ENCODE measurements at places on chromosomes 2 and 18.

GRCh38 chr2:69731147-69731970, 10.6 kb upstream of the ANXA4 start:
- DNase-seq: no peak

DNA sequence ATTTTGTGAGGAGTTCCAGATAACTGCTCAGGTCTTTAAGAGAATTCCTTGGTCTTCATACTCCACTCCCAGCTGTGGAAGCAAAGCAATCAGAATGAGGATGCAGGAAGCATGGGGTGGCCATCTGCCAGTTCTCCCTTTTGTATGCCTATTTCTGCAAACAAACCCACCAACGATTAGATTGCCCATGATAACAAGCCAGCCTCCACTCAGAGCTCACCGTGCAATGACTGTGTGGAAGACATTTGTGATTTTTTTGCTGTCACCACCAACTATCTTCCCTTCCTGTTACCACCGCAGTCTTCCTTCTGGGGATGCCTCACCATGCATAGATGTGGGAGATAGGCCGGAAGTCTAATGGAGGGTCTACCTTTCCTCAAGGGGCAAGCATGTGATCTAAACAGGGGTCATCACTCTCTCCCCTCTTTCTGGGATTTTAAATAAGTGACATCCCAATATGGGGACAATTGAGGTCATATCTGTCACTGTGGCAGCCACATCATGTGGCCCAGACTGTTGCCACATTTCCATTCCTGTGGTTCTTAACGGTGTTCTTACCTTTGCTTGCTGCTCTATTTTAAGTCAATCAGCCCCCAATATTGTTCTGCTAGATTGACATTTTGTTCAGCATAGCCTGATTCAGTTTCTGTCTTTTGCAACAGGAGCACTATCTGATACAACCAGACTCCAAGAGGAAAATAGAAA, 4.4 kb downstream of the AFF3 start:
- no peak for DNase-seq

DNA sequence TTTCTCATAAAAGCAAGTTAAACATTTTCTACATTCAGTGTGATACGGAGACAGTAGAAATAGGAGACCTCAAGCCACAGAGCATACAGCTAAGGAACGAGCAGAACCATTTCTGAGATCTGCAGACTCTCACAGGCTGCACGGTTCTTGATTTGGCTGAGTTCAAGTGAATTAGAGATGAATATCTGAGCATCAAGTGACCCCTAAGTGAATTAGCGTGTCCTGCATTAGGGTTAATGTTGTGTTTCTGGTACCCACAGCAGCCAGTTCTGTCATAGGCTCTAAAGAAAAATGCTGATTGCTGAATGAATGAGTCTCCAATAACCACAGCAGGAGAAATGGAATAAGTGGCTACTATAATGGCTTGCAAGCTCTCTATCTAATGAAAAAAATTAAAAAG, 265.9 kb upstream of the SYT4 start:
- no peak for DNase-seq

DNA sequence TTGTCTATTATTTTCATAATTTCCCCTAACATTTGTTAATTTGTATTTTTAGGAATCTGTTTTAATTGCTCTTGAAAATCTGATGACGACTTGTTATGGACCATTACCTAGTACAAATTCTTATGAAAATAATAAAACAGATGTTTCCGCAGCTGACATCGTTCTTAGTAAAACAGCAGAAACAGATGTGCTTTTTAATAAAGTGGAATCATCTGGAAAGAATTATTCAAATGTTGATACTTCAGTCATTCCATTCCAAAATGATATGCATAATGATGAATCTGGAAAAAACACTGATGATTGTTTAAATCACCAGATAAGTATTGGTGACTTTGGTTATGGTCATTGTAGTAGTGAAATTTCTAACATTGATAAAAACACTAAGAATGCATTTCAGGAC, 69.9 kb downstream of the PMS1 start:
- DNase-seq: peak; percentile 61

DNA sequence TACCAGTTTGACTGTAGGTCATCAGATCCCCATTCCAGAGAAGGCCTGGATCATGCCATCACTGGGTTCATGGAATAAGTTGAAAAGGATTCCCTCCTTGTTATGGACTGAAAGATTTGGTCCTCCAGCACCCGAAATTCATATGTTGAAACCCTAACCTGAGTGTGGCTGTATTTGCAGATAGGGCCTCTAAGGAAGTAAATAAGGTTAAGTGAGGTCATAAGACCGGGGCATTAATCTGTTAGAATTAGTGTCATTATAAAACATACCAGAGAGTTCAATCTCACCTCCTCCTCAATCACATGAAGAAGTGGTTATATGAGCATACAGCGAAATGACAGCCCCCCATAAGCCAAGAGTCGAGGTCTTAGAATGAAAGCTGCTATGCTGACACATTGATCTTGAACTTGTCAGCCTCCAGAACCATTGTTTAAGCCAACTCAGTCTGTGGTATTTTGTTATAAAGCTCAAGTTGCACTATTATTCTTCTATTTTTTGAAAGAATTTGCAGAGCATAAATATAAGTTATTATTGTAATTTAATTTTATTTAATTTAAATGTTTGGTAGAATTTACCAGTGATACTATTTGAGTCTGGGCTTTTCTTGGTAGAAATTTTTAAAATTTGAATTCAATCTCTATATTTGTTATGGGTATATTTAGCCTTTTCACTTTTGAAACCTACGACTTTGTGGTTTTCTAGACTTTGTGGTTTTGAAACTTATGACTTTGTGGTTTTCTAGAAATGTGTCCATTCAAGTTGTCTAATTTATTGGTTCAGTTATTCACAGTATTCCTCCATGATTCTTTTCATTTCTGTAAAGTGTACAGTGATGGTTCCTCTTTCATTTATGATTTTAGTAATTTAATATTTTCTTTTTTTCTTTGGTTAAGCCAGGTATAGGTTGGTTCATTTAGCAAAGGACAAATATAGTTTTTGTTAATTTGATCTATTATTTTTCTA, 1206.7 kb upstream of the CDH2 start:
- no peak for DNase-seq

GRCh38 chr2:127166231-127166860, 53.8 kb downstream of the CYP27C1 start:
- DNase-seq: no peak

DNA sequence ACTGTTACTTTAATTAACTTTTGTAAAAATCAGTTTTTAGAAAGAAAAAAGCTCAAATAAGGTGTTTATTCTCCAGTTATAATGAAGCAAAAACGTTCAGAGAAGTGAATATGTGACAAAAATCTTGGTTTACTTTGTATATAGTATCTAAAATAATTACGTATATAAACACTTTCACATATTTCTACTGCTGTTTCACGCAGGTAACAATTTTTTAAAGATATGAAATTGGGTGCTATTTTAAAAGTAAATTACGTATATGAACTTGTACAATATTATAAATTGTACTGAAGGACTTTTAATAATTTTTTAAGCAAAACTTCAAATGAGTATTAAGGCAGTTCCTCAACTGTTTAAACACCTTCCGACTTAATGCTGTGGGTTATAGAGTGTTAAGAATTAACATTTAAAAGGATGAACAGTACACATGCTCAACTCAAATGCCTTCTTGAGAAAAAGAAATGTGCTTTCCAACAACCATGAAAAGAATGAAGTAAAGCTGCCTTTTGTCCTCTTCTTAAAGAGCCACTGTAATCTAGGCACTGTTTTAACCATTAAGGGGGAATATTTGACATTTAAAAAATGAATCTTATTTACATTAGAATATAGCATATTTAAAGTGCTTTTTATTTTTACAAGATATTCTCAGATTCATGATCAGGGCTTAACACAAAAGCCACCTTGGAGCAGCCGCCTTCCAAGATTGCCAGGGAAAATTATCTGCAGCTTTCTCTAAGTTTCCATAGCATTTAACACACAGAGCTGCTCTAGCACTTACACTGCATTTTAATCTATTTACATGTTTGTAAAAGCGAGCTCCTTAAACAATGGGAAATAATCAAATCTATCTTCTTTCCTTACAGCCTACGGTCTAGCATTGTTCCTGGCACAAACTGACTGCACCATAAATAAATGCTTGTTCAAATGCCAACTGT, 56.5 kb upstream of the CDKL4 start:
- DNase-seq: no peak

- DNase-seq: no peak
Observed at GRCh38 chr2:238716585-238716984, 131.3 kb upstream of the TWIST2 start.

GRCh38 chr18:26089293-26090129, 902 bp downstream of the SS18 start:
- no peak for DNase-seq

DNA sequence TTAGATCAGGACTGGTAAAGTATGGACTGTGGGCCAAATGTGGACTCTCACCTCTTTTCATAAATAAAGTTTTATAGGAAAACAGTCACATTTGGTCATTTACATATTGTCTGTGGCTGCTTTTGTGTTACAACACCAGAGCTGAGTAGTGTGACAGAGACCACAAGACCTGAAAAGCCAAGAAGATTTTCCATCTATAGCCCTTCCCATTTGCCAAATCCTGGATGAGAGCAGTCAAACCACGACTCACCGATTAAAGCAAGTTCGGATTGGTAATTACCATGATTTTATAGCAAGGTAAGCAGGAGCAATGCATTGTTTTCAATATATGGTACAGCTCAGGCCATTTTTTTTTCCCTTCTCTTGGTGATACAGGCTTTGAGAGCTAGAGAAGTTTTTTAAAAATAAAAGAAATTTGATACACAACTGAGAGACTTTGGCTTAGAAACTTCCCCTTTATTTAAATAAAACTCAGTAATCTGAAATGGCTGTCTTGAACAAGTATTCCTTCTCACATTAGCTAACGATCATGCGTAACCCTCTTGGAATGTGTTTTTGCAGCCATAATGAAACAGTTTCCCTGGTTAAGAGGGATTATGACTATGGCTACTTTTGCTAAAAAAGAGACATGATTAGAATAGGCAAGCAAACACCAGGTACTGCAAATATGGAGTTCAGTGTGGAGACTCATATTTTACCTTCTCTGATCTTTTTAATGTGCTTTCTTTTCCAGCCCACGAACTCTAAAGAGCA, 9.5 kb upstream of the MALL start:
- no peak for DNase-seq

DNA sequence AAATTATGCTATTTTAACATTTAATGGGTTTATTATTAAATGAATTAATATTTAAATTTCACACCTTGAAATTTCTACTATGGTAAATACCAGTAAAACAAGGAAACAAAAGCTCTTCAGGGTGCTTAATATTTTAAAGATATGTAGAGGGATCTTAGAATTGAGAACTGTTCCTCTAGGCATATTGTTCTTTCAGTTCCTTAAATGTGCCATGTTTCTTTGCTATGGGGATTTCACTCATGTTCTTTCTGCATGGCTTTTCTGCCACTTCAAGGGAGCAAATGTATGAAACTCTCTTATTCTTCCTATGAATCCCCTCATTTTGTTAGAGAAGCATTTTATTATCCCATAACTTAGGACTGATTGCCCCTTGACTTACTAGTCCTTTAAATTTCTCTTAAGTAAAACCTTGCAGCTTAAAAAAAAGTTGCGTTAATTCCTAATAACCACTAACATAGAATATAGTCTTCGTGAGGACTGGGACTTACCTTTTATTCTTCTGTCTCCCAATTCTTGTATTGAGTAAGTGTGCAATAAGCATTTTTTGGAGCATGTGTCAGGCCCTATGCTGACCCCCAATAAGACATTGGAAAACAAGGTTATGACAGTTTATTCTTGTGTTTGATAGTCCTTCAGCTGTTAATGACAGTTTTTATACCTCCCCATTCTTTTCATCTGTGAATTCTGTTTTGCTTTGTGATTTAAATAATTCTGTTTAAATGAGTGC, 95.7 kb downstream of the BIRC6 start:
- no peak for DNase-seq

DNA sequence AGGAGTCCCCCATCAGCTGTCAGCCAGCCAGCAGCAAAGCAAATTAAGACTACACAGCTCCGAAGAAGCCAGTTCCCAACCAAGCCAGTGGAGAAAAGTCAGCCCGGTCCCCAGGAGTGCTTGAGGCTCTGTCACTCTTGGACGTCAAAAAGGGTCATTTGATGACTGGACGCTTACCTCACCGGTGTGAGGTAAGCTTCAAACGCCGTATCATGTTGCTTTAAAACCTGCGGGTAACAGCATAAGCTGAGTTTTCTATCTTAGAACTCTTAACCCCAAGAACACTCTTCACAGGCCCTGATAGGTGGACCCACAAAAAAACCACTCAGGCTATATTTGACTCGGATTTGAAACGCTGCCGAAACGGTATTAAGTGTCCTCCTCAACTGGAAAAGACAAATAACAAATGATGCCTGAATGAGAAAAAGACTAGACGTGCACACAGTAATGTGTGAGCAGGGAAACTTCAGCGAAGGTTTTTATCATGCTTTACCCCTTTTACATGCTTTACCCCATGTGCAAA, 682 bp upstream of the LNPK start:
- DNase-seq: no peak

Measured in SK-N-MC (cell line).